ENCODE measurements at places on chromosomes 2 and 18.

DNA sequence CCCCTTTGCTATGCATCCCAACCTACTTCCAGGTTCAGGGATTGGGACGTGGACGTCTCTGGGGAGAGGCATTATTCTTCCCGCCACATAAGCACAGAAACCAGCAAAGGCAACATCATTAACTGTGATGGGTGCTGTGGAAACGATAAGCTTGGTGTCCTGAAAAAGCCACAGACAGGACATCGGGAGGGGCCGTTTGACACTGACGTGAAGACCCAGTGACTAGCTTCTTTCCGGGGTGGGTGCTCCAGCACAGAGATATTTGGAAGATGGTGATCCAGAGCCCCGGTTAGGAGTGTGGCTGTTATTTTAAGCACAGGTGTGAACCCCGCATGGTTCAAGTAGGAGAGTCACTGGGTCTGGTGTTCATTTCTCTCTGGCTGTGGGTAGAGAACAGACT lies 163.8 kb upstream of the HDAC4 start:
- DNase-seq = no peak

DNA sequence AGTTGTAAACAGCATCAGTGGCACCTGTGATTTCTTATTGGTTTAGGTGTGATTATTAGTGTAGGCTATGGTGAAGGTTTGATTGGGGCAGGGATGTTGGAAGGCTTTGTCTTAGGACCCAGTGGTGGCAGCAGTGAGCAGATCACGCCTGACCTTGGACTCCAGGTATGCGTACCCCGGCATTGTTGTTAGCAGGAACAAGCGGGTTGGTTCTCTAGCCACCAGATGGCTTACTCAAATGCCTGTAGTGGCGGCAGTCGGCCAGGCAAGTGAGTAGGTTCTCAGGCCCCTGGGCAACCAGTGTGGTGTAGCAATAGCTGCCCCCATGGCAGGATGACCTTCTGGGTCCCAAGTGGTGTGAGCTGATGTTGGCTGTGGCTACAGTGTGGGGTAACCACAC lies 558.3 kb downstream of the KCNJ3 start:
- no peak for DNase-seq

DNA sequence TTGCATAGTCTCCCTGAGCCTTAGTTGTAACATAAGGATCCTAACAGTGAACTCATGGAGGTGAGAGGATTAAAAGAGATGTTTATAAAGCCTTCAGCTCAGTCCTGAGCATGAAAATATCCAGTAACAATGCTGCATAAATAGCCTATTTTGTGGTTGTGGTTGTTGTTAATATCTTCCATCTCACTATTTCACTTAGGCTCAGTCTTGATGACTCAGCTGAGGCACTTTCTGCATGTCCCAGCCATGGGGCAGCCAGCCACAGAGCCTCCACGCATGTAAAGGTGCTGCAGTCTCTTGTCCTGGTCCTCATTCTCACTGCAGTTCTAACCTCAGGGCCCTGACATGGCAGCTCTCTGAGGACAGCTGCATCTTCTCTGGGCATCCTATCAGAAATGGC lies 218.8 kb upstream of the PKDCC start:
- DNase-seq = no peak

- DNase-seq = no peak
Measured at GRCh38 chr2:16640867-16641266, 24.8 kb downstream of the CYRIA start.

Measured in activated CD8-positive, alpha-beta memory T cell treated with anti-CD3 and anti-CD28 coated beads for 4 hours (primary cell).